Activated naive CD8-positive, alpha-beta T cell treated with anti-CD3 and anti-CD28 coated beads, Interleukin-2, amount 50 U/mL, for 16 hours (primary cell): ENCODE measurements at places on chromosomes 3 and 15.
A peak's percentile ranks its signal among the peaks of the same experiment; 100 is the strongest.

DNA sequence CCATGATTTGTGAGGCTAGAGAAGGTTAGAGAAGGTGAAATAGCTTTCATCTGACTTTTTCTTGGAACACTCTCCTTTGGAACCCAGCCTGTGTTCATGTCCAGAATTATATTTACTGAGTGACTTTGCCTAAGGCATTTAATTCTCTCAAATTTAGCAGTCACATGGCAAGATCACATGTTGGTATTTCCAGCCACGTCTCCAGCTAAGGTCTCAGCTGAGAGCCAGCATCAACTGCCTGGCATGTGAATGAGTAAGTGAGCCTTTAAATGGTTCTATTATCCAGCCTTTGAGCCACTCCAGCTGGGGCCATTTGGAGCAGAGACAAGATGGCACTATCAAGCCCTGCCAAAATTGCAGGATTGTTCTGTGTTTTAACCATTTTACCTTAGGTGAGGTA lies 130.2 kb upstream of the SGO1 start:
- DNase-seq = no peak

- DNase-seq = no peak
Measured at GRCh38 chr15:96234109-96234892, 96.2 kb upstream of the NR2F2 start.

GRCh38 chr3:177810162-177810623 lies 612.9 kb upstream of the TBL1XR1 start:
- DNase-seq = no peak

GRCh38 chr15:31265090-31265870 lies 61.4 kb upstream of the KLF13 start:
- no peak for DNase-seq

- DNase-seq = no peak
Measured at GRCh38 chr3:123749711-123750110, 134.4 kb downstream of the MYLK start.

- DNase-seq = no peak
Measured at GRCh38 chr3:49721596-49721895, 2.1 kb upstream of the AMIGO3 start.

- DNase-seq = no peak
Measured at GRCh38 chr3:185062191-185062590, 90.7 kb downstream of the C3orf70 start.

DNA sequence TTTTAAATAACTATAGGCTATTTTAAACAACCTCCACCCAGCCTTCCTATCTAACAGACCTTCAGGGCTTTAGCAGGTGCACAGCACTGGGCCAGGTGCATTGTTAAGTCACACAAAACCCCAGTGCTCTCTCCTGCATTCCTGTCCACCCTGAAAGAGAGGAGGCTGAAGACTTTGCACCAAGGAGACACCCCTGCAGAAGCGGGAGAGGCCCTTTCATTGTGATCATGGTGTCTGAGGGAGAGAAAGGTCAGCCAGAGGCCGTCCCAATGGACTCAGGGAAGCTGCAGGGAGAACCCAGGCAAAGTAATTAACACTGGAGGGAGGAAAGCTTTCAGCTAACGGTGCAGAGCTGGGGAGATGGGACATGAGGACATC lies 5.2 kb downstream of the LRIG1 start:
- no peak for DNase-seq

GRCh38 chr3:30437171-30437601 lies 169.2 kb upstream of the TGFBR2 start:
- no peak for DNase-seq

- peak; percentile 54 for DNase-seq
Measured at GRCh38 chr3:69085833-69086722, 1.3 kb downstream of the ARL6IP5 start.

GRCh38 chr3:159196359-159196758 lies 394.5 kb downstream of the MFSD1 start:
- no peak for DNase-seq

GRCh38 chr15:37823601-37824275 lies 110.7 kb upstream of the TMCO5A start:
- DNase-seq = no peak

DNA sequence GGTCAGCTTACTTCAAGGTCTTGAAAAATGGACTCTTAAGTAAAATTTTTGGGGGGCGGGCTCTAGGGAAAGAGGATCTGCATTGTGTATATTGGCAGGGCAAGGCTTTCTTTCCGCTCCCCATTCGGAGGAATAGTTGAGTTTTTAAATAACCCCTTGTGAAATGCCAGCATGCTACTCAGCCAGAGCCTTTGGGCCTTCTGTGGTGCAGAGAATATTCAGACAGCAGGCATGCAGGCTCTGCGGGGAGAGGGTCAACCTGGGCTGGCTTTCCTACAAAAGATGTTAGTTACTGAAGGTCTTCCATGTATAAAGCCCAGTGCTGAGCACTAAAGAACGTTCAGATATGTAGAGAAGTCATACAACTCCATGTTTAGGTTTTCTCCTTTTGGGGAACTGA lies 40.6 kb downstream of the ADAMTSL3 start:
- DNase-seq = no peak

GRCh38 chr3:150733373-150733935 lies 29.5 kb downstream of the SIAH2 start:
- no peak for DNase-seq

- no peak for DNase-seq
Measured at GRCh38 chr15:61764141-61764540, 296.1 kb downstream of the VPS13C start.

DNA sequence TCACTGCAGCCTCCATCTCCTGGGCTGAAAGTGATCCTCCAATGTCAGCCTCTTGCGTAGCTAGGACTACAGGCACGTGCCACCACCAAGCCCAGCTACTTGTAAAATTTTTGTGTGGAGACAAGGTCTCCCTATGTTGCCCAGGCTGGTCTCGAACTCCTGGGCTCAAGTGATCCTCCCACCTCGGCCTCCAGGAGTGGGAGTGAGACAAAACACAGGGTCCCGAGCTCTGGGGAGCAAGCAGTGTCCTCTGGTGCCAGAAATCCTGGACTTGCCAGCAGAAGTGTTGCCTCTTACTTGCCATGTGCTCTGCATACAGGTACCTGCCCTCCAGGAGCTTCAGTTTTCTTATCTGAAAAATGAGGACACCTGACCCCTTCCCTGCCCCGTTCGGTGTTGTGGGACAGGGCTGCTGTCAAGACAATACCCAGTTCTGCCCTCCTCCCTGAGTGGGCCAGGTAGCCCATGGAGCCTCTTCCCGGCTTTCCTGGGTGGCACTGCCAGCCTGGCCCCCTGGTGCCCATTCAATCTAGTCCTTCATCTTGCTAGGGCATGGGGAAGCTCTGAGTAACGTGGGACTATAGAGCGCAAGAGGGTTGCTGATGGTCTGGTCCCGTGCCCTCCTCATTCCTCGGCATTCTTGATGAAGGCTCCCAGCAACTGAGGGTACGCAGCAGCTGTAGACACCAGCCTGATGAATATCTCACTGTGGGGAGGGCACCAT lies 164.6 kb downstream of the GOLGA6L4 start:
- DNase-seq = no peak

GRCh38 chr3:123636431-123636841 lies 51.6 kb upstream of the HACD2 start:
- DNase-seq = no peak

DNA sequence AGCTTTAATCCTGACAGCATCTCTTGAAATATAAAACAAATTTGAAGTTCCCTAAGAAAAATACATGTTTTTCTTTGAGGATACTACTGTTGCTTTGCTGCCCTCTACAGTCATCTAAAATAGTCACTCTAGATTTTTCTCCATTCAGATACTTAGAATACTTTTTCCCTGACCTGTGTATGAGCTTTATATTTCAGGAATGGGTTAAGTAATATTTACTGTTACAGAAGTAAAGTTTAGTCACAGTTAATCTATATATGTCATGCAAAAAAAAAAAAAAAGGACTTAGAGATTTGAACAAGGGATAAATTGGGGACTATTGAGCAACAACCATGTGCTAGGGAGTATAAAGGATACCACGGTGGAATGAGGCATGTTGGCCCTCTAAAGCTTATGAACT lies 8.8 kb downstream of the NECTIN3 start:
- no peak for DNase-seq

- no peak for DNase-seq
Measured at GRCh38 chr3:58544541-58544940, 7.6 kb upstream of the ACOX2 start.

GRCh38 chr15:39788800-39789565 lies 6.3 kb upstream of the FSIP1 start:
- no peak for DNase-seq

GRCh38 chr3:111741181-111741580 lies 117.9 kb upstream of the PHLDB2 start:
- DNase-seq = no peak

DNA sequence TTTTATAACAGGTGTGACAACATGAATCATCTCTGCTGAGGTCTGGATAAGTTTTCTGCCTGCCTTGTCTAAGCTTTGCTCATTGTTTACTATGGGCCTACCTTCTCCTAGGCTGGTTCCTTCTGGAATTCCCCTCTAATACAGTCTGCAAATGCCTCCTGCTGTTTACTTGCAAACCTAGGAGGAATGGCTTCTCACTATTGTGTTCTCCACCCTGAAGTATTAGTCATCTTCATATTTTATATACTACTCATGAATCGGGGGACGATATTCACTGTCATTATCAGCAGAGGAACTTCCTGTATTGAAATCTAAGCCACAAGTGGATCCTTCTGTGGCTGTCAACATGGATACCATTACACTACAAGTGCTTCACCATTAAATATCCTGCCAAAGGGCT lies 154.8 kb downstream of the PLCL2 start:
- DNase-seq = no peak

DNA sequence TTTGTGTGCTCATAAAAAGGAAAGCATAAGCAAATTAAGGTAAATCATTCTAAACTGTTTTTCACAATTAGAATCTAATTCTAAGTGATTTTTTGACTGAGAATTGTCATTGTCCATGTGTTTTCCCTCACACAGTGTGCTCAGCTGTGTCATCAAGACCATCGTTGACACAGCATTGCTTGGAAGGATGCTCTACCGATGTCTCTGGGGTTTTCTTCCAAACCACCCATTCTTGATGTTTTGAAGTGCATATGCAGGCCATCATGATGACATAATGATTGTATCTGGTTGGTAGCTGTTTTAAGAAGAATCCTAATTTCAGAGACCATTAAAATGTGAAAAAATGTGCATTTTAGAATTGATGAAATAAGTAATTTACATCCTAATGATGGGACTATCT lies 347.9 kb downstream of the RBMS3 start:
- no peak for DNase-seq

GRCh38 chr3:187267306-187267705 lies 24.2 kb downstream of the MASP1 start:
- no peak for DNase-seq

GRCh38 chr15:67862750-67863441 lies 23.1 kb upstream of the RNU6-1 start:
- no peak for DNase-seq
